ENCODE measurements at places on chromosomes 13 and 19.
A peak's percentile ranks its signal among the peaks of the same experiment; 100 is the strongest.

DNA sequence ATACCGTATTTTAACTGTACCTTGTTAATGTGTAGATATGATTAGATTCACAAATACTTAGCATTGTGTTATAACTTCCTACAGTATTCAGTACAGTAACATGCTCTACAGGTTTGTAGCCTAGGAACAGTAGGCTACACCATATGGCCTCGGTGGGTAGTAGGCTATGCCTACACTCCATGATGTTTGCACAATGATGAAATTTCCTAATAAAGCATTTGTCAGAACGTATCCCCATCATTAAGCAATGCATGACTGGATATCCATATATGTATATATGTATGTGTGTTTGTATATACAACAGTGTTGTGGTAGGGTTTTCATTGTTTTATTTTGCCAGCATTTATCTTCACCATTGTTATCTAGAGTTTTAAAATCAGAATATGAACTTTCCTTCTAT is 119.4 kb downstream of the SLC7A1 start:
- DNase-seq: no peak

DNA sequence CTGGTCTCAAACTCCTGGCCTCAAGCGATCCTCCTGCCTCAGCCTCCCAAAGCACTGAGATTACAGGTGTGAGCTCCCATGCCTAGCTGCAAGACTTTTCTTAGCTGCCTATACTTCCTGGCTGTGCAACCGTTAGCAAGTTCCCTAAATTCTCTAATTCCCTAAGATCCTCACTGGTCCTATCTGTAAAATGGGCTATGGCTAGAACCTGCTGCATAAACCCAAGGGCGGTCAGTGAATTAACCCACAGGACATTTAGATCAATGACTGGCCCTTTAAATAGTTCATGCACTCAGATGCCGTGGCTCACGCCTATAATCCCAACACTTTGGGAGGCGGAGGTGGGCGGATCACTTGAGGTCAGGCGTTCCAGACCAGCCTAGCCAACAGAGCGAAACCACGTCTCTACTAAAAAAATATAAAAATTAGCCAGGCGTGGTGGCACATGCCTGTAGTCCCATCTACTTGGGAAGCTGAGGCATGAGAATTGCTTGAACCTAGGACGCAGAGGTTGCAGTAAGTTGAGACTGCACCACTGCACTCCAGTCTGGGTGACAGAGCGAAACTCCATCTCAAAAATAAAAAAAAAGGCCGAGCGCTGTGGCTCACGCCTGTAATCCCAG is 4.1 kb upstream of the C19orf53 start:
- no peak for DNase-seq

DNA sequence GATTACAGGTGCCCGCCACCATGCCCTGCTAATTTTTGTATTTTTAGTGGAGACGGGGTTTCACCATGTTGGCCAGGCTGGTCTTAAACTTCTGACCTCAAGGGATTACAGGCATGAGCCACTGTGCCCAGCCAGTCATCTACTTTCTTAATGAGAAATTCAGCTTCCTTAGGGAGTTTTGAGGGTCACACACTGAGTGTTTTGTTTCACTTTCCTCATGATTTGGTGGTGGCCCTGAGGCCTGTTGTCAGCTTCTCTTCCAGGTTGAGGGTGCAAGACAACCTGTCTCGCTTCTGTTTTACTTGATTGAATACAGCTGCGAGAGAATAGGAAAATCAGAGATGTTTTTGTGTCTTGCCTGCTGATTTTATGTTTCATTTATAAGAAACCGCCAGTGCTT is 9.9 kb downstream of the FRY start:
- no peak for DNase-seq

DNA sequence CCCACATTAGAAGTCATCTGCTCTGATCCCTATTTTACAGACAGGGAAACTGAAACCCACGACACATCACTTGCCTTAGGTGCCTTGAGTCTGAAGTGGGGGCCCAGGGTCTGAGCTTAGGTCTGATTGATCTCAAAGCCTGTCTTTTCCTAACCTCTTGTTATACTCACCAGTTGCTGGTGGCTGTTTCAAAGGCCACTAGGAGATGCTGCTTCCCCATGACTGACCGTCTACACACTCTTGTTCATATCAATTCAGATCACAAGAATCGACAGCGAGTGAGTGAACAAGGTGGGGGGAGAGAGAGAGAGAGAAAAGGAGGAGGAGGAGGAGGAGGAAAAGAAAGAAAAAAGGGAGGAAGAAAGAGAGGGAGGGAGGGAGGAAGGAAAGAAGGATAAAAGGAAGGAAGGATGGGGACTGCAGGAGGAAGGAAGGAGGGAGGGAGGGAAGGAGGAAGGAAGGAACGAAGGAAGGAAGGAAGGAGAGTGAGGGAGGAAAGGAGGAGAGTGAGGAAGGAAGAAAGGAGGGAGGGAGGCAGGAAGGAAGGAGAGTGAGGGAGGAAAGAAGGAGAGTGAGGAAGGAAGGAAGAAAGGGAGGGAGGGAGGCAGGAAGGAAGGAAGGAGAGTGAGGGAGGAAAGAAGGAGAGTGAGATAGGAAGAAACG is 3.3 kb downstream of the OR10H1 start:
- DNase-seq: no peak

GRCh38 chr19:5128936-5129389 is 160.1 kb downstream of the KDM4B start:
- no peak for DNase-seq

DNA sequence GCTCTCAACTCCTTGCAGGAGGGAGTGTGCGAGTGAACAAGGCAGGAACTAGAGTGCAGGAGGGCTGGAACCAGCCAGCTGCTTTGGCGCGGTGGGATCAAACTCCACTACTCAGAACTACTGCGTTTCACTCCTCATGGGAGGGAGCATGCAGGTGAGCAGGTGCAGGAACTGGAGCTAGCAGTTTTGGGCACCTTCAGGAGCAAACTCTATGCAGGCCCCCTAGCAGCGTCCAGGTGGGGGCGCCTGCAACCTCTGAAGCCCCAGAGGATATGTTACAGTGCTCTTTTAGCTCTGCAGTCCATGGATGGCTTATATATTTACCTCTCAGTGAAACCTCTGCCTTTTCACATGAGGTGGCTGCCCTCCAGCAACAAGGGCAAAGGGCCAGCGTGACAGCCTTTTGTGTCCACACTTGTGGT is 1303.4 kb downstream of the PCDH9 start:
- no peak for DNase-seq

DNA sequence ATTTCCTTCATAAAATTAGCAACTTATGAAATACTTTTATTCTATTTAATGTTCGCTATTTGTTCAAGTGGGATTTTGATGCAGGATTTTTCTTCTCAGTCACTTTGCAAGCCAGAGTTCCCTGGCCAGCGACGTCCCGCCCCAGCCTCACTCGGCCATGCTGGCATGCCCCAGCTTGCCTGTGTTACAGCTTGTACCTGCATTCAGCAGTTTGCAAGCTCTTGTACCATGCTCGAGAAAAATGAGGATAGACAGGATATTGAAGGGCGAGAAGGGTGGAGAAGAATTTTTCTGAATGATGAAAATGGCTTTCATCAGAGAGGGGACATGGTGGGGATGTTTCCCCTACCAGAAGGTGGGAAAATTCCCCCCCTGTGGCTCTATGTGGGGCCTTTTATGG is 2180.2 kb upstream of the PCDH20 start:
- DNase-seq: no peak

GRCh38 chr19:13031917-13032623 is 36.8 kb downstream of the NFIX start:
- DNase-seq: no peak

- DNase-seq: peak; percentile 76
Observed at GRCh38 chr19:511101-511851, 4.0 kb downstream of the TPGS1 start.

- DNase-seq: no peak
Observed at GRCh38 chr19:9427941-9428340, 7.4 kb downstream of the ZNF266 start.

GRCh38 chr13:68081061-68081460 is 850.9 kb upstream of the PCDH9 start:
- DNase-seq: no peak

DNA sequence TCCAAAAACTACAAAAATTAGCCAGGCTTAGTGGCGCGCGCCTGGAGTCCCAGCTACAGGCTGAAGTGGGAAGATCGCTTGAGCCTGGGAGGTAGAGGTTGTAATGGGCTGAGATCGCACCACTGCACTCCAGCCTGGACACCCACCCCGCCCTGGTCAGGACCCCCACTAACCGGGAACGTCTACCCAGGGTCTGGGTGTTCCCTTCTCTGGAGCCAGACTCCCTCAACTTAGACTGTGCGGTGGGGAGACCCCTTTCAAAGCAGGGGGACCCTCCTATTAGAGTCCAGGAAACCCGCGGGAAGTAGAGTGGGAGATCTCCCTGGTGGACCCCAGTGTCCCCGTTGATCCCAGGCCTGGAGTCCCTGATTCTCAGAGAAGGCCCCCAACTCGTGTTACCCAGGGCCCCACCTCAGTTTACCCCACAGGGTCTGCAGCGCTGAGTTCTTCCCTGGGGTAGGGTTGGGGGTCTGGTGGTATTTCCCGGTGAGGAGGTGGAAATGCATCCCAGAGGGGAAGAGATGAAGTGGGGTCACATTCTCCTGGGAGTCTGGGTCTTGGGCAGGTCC is 6.1 kb upstream of the ARRDC2 start:
- DNase-seq: no peak

DNA sequence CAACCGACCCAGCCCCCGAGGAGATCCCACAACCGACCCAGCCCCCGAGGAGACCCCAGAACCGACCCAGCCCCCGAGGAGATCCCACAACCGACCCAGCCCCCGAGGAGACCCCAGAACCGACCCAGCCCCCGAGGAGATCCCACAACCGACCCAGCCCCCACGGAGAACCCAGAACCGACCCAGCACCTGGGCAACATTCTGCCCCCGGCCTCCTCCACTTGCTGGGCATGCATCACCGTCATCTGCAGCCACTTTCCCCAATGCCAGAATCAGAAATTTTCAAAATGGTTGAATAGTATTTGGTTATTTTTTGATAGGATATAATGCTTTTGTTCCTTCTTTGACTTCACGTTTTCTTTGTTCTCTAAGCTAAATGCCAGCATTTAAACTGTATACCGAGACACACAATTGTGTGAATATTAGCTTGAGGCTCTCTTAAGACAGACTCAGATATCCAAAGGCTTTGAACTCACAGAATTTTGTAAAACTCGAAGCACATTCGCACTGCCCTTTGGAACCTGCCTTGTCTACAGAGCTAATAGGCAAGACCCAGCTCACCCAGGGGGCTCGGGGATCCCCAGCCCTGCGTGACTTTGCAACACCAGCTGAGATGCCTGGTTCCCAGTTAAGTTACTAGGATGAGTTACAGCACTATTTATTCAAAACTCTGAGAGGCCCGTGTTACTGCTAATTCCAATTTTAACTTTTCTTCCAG is 15.5 kb upstream of the RASA3 start:
- DNase-seq: no peak

- no peak for DNase-seq
Observed at GRCh38 chr13:48828962-48829411, 146.7 kb upstream of the FNDC3A start.

- DNase-seq: no peak
Observed at GRCh38 chr13:106990594-106990993, 422.7 kb upstream of the ARGLU1 start.

GRCh38 chr13:48411147-48411794 is 1.6 kb downstream of the LPAR6 start:
- DNase-seq: no peak

- DNase-seq: no peak
Observed at GRCh38 chr19:46192992-46193650, 36.4 kb upstream of the IGFL1 start.

DNA sequence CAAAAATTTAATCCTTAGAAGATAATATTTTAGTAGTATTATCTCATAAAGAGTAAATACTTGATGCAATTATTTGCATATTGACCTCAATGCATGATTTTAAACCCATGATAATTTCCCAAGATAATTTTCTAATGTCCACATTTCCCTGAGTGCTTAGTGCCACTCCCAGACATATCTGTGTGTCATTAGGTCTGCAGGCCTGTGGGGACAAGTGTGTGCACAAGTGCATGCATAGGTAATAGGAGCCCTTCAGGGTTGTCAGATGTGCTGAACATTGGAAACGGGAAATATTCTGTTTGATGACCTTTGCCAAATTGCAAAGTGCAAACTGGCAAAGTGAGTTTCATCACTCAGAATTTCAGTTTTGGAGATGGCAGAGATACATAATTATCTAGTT is 369.9 kb downstream of the KLF5 start:
- no peak for DNase-seq

GRCh38 chr13:25602176-25602575 is 230.4 kb downstream of the ATP8A2 start:
- no peak for DNase-seq

GRCh38 chr13:107296804-107297203 is 728.9 kb upstream of the ARGLU1 start:
- DNase-seq: no peak

- no peak for DNase-seq
Observed at GRCh38 chr19:22608441-22608840, 25.7 kb upstream of the ZNF492 start.

Measured in activated T-helper 1 cell treated with anti-CD3 and anti-CD28 coated beads, Interleukin-2, amount 50 U/mL, for 16 hours (primary cell).